ENCODE measurements at places on chromosomes 4 and X.

DNA sequence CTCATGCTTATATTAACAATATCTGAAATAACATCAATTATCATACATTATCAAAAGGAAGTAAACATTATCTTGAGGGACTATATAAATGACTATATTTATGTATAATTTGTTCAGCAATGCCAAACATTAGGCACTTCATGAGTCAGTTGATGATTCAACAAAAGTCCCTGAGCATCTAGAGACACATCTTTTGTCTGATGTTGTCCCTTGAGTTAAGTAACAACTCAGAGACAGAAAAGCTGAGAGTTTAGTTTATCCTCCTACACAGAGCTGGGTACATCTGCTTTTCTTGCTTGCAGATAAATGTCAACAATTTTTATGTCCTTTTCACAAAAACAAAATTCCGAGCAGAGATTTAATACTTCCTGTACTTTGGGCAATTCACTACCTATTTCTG is 311.1 kb downstream of the INPP4B start:
- DNase-seq: no peak

- DNase-seq: no peak
Observed at GRCh38 chr4:184237612-184238011, 19.9 kb upstream of the ENPP6 start.

- no peak for DNase-seq
Observed at GRCh38 chr4:4507403-4507802, 34.4 kb downstream of the STX18 start.

DNA sequence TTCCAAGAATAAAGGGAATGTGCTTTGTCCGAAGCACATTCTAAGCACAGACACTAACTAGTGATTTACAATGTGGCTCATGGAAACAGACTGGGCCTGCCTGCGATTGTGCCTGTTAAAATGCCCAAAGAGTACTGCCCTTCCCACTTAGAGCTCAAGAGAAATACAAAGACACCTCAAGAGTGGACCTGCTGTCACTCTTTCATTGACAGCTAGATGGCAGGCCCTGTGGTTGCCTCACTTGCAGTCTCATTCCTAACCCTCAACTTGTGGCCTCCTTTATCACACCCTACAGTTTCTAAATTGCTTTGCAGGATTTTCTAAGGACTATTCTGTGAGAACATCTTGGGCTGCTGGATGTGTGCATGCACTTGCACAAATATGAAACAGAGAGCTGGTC is 331.0 kb upstream of the EMCN start:
- DNase-seq: no peak

- no peak for DNase-seq
Observed at GRCh38 chrX:41824551-41824950, 98.8 kb downstream of the CASK start.

- DNase-seq: no peak
Observed at GRCh38 chr4:14719053-14719452, 283.2 kb upstream of the CPEB2 start.

- no peak for DNase-seq
Observed at GRCh38 chrX:106912864-106913263, 7.3 kb upstream of the CLDN2 start.

DNA sequence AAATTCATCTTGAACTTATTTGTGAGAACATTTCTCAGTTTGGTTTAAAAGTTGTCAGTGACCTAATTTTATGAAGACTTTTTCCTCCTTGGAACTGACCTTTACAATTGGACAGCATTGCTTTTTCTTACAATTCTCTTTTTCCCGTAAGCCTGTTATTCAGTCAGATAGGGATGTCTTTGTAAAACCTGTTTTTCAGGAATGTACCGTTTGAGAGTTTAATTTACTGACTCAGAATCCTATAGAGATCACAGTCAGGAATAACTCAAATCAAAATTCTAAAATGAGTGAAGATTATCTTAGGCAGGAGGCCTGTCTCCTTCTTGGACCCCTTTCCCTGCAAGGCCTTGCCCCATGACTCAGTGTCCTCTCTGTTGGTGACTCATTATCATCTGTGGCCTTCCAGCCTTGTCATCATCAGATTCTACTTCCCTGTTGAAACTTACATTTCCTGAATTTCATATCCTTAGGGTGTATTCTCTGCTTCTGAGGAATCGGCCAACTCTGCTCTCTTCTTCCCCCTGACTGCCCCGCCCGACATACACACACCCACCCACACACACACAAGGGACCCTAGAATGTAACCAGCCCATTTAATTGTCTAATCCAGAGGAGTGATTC is 99.8 kb downstream of the ARHGAP10 start:
- DNase-seq: no peak

DNA sequence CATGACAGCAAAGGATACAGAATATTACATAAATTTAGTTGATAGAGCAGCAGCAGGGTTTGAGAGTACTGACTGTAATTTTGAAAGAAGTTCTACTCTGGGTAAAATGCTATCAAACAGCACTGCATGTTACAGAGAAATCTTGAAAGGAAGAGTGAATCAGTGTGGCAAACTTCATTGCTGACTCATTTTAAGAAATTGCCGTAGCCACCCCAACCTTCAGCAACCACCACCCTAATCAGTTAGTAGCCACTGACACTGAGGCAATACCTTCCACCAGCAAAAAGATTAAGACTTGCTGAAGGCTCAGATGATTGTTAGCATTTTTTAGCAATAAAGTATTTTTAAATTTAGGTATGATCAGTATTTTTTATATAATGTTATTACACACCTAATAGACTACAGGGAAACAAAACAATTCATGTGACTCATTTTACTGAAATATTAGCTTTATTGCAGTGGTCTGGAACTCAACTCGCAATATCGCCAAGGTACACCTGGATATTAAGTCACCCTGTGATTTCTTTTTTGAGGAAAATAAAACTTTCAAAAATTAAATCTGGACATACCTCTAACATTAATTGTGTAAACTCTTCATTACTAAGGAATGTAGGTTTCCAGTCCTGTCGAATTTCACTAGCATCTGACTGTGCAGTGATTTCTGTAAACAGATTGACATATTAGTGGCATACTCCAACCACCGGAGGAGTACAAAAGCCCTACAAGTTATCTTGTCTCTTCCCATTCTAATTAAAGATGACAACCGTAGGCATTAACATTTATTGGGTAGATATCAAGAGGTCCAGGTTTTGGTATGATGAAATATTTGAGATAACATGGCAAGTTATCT is 71.1 kb downstream of the CLOCK start:
- DNase-seq: no peak

- DNase-seq: no peak
Observed at GRCh38 chr4:2256781-2257191, 5.1 kb downstream of the MXD4 start.

- no peak for DNase-seq
Observed at GRCh38 chr4:137463377-137464003, 68.8 kb downstream of the PCDH18 start.

GRCh38 chrX:6266041-6266440 is 37.4 kb upstream of the NLGN4X start:
- DNase-seq: no peak

- no peak for DNase-seq
Observed at GRCh38 chr4:172786039-172786792, 382.4 kb upstream of the GALNT7 start.

- no peak for DNase-seq
Observed at GRCh38 chr4:174629265-174629664, 107.0 kb upstream of the HPGD start.

DNA sequence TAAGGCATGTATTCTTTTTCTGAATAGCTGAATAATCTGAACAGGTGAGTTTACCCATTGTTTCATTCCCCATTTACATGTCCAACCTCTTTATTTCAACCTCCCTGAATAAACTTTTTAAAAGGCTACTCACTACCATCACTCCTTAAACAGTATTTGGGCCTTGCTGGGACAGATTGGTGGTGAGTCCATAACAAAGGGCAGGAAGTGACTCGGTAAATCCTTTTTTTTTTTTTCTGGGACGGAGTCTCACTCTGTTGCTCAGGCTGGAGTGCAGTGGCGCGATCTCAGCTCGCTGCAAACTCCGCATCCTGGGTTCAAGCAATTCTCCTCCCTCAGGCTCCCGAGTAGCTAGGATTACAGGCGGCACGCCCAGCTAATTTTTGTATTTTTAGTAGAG is 23.4 kb upstream of the SEC24B start:
- DNase-seq: no peak

DNA sequence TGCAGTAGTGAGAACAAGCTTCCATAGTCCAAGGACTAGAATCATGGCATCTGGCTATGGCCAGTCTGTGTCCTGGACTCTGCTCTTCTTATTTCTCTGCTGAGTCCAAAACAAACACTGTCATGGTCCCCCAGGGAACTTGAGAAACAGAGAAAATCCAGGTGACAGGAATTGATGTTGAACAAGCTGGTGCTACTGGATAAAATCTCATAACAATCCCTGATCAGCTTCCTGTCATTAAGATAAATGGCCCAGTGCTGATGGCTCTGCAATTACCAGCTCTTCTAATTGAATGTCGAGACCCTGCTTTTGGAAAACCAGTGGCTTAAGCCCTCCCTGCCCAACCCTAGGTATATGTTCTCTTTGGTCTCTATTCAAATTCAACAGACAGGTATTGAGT is 58.8 kb upstream of the ARHGAP36 start:
- DNase-seq: no peak

GRCh38 chr4:25993395-25994185 is 79.6 kb downstream of the SMIM20 start:
- no peak for DNase-seq

GRCh38 chr4:114890773-114891172 is 222.6 kb downstream of the NDST4 start:
- no peak for DNase-seq

DNA sequence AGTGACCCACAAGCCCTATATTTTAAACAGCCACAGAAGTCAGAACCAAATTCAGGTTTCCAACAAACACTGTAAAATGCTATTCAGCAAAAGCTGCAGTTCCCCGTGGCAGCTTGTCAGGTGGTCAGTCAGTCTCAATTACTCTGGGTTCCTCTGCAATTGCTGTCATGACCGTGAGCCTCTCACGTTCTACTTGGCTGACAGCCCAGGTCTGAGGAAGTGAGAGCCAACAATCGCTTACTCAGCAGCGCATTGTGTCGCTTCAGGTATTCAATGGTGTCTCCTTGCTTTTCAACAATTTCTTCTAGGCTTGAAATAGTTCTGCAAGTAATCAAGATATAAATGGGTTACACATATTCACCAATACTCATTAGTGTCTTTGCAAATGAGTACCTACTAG is 25.8 kb downstream of the TRIM75 start:
- no peak for DNase-seq

DNA sequence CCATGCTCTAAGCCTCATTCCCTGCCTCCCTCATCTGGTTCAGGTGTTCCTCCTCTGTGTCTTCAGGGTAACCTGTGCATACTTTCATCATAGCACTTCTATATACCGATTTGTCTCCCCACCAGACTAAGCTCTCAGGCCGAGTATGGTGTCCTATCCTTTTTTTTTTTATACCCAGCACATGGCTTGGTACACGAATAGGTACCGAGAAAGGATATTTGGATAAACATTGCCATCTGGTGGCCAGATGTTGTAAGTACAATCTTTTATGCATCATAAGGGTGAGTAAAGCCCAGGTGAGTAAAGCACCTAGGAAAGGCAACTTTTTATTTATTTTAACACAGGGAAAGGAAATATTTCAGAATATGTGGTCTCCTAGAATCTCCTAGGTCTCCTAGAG is 68.4 kb downstream of the MID2 start:
- DNase-seq: no peak

- no peak for DNase-seq
Observed at GRCh38 chr4:74092957-74093356, 6.0 kb downstream of the CXCL2 start.

DNA sequence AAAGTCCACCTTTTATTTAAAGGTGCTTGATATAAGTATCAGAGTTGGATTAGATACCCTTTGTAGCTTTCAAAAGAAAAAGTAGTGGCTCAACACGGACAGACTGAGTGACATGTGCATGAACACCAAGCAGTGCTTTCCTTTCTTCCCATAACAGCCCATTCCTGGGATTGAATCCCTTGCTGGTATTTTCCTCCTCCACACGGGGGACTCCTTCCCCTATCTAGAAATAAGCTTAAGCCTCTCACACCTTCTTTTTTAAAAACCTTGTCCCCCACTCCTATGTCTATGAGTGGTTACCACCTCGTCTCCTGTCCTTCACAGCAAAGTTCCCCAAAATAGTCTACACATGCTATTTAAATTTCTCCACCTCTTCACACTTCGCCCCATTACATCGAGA is 5.1 kb downstream of the AP1S2 start:
- DNase-seq: no peak

DNA sequence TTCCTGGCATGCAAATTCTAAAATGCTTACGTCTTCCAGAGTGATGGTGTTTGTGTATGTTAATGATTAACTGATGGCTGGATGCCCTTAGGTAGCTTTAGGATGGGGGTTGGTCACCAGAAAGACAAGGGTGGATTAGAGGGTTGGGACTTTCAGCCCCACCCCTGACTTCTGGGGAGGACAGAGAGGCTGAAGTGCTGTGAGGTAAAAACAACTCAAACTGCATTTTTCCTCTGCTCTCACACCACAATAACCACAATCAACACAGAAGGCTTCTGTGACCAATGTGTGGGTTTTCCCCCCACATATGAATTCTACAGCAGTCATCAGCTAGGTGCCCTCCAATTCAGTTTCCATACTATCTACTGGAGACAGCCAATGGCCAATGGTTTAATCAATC is 18.7 kb upstream of the DDIT4L start:
- DNase-seq: no peak

GRCh38 chrX:24513416-24513815 is 48.3 kb downstream of the PDK3 start:
- no peak for DNase-seq

GRCh38 chrX:149903889-149904748 is 23.1 kb downstream of the MAGEA8 start:
- no peak for DNase-seq

GRCh38 chr4:41656572-41657520 is 91.7 kb downstream of the PHOX2B start:
- no peak for DNase-seq

- peak; percentile 56 for DNase-seq
Observed at GRCh38 chr4:55321707-55322264, 24.3 kb upstream of the SRD5A3 start.

GRCh38 chrX:77275392-77275791 is 171.8 kb upstream of the FGF16 start:
- no peak for DNase-seq

DNA sequence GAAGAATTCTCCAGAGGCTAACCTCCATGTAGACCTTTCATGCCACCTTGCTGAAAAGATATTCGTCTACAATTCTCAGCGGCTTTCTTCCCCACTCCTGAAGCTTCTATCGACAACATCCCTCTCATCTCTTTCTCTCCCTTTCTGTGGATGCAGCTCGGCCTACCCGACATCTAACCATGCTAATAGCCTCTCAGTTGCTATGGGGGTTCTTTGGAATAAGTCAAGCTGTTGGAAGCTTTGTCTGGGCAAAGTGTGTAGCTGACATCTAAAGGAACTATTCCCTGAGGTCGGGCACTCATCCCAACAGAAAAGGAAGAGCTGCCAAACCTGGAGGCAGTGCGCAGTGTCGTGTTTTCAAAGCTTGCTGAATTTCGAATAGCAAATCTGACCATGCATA is 192.1 kb downstream of the RBMX2 start:
- no peak for DNase-seq

GRCh38 chr4:25792200-25792791 is 70.5 kb downstream of the SEL1L3 start:
- no peak for DNase-seq

- DNase-seq: no peak
Observed at GRCh38 chrX:154873329-154873728, 12.8 kb upstream of the F8A1 start.

All from forelimb muscle (tissue), 1 donor.